Heart right ventricle (tissue), 16 donors: ENCODE measurements at places on chromosomes 1 and 21. TPM values are rescaled to one million over a fixed set of nuclear protein-coding genes. Genes with fewer than 3 reads are reported as not detected.

DNA sequence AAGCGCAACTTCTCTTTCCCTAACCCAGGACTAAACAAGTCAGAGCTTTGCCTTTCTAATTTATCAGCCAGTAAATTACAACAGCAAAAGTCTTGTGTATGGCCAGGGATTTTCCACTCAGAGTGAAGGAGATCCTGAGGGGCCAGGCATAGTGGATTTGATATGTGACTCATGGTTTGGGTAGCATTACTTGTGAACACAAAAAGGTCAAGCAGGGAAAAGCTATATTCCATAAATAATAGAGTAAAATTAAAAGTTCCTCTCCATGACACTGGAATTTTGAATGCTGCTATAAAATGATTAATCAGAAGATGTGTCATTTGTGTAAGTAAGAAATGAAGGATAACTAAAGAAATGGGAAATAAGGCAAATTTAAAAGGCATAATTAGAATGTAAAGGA lies 284.8 kb downstream of the HLX start:
- DNase-seq = no peak

DNA sequence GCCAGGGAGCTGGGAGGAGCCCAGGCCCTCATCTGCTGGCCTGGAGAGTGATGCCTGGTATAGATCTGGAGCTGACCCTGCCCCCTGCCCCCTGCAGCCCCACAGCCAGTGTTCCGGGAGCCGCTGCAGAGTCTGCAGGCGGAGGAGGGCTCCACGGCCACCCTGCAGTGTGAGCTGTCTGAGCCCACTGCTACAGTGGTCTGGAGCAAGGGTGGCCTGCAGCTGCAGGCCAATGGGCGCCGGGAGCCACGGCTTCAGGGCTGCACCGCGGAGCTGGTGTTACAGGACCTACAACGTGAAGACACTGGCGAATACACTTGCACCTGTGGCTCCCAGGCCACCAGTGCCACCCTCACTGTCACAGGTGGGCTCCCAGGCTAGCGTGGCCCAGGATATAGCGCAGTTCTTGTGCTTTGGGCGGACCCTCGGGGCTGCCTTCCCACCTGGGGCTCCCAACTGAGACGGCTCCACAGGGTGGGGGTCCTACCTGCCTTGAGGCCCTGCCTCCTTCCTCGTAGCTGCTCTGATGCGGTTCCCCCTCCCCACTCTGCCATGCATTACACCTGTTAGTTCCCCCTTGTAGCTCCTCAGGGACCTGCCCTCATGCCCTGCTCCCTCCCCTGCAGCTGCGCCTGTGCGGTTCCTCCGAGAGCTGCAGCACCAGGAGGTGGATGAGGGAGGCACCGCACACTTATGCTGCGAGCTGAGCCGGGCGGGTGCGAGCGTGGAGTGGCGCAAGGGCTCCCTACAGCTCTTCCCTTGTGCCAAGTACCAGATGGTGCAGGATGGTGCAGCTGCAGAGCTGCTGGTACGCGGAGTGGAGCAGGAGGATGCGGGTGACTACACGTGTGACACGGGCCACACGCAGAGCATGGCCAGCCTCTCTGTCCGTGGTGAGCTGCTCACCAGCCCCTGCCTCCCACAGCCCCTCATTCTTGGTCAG lies 98.7 kb downstream of the OBSCN start:
- DNase-seq = no peak

GRCh38 chr1:109850194-109850593 lies 60.5 kb upstream of the CSF1 start:
- no peak for DNase-seq

Gene XCL2
- not detected for total RNA-seq

Gene SRRM1
- total RNA-seq = 61.3 TPM
